ENCODE measurements at places on chromosomes 1 and 21.

GRCh38 chr1:42888013-42888633 lies 41.7 kb downstream of the ZNF691 start:
- no peak for DNase-seq

DNA sequence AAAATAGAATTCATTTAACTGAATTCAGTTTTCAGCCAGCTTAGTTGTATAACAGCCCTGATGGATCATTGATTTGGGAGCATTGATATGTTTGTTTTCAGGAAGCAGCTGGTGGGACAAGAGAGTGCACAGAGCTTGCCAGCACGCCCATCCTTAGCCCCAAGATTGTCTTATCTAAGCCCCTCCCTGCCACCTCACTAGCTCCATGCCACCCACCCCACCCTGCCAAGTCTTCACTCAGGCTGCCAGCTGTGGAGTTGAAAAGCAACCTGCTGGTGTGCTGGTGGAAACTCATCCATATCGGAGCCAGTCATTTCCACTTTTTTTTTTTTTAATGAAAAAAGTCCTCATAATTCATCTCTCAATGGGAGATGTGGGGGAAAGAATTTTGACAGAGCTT lies 11.8 kb downstream of the KIRREL1 start:
- no peak for DNase-seq

- DNase-seq, result no peak
These were observed 38.1 kb downstream of the TRIM62 start for GRCh38 chr1:33143698-33144097.

GRCh38 chr1:84299536-84300170 lies 1.9 kb upstream of the SAMD13 start:
- no peak for DNase-seq

DNA sequence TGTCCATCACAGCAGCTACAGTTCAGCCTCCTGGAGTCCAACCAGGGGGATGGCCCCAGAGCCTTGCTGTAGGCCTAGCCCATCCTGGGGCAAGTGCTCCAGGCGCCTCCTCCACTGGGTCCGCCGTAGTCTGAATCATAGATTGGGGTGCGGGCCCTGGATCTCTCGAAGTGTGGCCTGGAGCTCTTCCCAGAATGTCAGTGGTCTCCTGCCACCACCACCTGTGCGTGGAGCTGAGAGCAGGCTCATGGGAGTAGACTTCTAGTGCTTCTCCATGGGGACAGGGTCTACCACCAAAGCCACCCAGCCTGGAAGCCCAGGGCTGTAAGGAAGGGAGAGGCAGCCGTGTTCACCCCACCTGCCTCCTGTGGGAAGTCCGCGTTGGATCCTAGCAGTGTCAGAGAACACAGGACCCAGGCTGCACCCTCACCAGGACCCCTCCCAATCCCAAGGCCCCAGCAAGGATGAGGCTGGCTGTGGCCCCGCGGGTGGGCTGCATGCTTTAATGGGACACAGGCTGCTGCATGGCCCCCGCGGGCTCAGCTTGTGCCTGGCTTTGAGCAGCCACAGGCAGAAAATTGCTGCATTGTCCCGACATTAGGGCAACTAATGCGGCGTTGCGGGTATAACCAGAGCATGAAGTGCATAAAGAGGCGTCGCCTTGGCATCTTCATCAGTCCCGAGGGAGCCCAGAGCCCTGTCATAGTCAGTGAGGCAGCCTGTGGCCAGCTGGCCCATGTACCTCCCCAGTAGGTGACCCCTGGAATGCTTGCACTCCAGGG lies 735 bp upstream of the HES3 start:
- no peak for DNase-seq

- DNase-seq, result no peak
These were observed 57.9 kb downstream of the MIER1 start for GRCh38 chr1:66982561-66983260.

DNA sequence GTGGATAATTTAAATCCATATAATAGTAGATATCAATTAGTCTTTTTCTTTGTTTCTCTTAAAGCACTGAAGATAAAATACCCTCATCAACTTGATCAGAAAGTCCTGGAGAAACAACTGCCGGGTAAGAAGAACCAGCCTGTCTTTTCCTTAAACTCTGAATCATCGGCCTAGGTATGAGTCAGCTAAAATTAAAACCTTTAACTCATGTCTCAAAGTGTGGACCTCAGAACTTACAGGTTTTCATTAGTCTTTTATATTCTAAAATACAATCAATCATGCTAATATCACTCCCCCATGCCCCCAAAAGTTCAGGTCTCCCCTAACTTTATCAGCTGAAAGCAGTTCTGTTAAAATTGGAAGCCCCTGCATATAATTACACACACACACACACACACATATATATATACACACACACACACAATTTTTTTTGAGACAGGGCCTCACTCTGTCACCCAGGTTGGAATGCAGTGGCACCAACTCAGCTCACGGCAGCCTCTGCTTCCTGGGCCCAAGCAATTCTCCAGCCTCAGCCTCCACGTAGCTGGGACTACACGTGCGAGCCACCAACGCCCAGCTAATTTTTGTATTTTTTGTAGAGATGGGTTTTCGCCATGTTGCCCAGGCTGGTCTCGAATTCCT lies 61.3 kb downstream of the B3GALNT2 start:
- DNase-seq, result no peak

DNA sequence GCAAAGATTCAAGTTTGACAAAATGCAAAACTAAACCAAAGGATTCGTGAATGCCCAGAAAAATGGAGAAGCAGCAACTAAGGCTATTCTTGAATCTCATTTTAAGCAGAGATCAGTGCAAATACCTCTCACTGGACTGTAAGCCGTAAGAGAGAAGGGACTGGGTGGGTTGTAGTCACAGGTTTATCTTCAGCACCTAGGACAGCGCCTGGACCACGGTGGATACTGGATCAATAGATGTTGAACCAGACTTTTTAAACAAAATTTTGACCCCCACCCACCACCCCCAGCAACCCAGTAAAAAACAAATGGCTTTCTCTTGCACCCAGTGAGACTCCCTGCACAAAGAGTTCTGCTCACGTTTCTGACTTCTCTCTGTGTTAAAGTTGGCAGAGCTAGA lies 347.1 kb downstream of the AJAP1 start:
- peak; percentile 49 for DNase-seq

DNA sequence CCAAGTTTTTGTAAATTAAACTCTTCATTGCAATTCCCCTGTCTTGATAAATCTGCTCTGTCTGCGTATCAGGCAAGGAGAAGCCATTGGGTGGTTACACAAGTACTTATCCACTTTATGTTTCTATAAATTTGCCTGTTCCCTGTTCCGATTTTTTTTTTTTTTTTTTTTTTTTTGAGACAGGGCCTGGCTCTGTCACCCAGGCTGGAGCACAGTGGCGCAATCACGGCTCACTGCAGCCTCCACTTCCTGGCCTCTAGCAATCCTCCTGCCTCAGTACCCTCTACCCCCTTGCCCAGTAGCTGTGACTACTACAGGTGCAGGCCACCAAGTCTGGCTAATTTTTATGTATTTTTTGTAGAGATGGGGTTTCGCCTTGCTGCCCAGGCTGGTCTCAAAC lies 11.1 kb upstream of the CSRP1 start:
- DNase-seq, result no peak

- no peak for DNase-seq
These were observed 1.3 kb downstream of the TAF5L start for GRCh38 chr1:229624521-229625070.

- no peak for DNase-seq
These were observed 648.9 kb downstream of the KIF26B start for GRCh38 chr1:245803666-245804037.

GRCh38 chr1:93611668-93612067 lies 70.0 kb downstream of the BCAR3 start:
- no peak for DNase-seq

DNA sequence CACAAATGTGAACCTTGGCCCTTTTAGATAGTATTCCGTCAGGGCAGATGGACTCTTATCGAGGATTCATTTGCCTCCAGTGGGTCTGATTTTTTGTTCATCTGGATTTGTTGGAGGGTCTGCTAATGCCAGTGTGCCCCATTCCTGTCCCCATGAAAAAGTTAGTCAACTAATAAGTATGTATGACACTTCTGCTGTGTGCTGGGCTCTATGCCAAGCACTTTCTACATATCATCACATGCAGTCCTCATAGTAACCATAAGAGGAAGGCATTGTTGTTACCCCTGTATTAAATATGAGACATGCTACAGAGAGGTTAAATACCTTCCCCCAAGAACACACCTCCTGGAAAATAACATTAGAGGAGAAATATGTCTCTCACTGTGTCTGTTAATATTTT lies 46.6 kb upstream of the MAB21L3 start:
- no peak for DNase-seq

DNA sequence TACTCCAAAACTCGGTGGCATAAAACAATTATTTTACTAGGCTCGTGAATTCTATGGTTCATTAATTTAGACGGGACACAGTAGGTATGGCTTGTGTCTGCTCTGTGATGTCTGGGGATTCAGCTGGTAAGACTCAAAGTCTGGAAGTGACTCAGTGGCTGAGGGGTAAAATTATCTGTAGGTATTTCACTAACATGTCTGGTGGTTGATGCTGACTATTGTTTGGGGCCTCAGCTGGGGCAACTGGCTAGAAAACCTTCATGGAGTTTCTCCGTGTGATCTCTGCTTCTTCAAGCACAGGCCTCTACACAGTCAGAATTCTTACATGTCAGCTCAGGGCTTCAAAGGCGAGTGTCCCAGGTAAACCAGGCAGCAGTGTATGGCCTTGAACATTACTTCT lies 41.2 kb upstream of the KLF17 start:
- DNase-seq, result no peak

DNA sequence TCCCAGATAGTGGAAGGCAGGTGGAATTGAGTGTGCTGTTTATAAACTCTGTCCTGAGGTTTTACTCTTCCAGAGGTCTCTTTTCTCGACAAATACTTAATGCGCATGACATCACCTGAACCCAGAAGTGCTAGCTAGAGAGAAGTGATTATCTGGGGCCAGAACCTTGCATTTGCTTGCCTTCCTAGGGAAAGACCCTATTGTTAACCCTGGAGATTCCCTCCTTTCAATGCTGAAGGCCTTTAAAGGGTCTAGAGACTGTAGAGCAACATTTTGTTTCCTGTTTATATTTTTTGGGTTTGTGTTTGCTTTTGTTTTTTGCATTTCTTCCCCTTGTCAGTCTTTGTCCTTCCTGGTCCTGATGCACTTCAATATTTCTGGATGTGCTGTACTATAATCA lies 36.2 kb downstream of the ATP2B4 start:
- no peak for DNase-seq

DNA sequence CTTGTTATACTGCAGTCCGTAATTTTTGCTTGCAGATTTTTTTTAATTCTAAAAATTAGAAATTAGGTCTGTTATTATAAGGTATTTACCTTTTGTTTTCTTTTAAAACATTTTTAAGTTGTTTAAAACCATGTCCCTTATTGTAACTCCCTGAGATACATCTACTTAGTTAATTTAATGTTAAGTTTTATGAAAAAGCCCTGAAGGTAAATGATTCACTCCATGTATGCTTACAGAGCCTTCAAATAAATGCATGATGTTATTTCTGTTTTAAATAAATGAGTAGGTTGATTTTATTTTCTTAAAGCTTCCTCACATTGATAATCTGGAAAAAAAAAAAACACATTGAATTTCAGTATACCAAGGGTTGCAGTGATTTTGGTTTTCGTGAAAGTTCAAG lies 7.5 kb downstream of the SRSF11 start:
- DNase-seq, result no peak

GRCh38 chr1:28530456-28530855 lies 22.4 kb upstream of the TRNAU1AP start:
- DNase-seq, result no peak

GRCh38 chr1:67892476-67893125 lies 59.3 kb upstream of the GNG12 start:
- DNase-seq, result no peak

- DNase-seq, result no peak
These were observed 26.6 kb downstream of the C8B start for GRCh38 chr1:56939209-56939608.

- no peak for DNase-seq
These were observed 113.4 kb downstream of the NGF start for GRCh38 chr1:115224636-115225035.

- no peak for DNase-seq
These were observed 27.0 kb upstream of the TMEM39B start for GRCh38 chr1:32045772-32046171.

GRCh38 chr1:63888984-63889383 lies 115.2 kb downstream of the ROR1 start:
- no peak for DNase-seq

- DNase-seq, result no peak
These were observed 329.3 kb downstream of the DSCAM start for GRCh38 chr21:40517646-40518045.

GRCh38 chr1:20276485-20277159 lies 14.1 kb upstream of the VWA5B1 start:
- no peak for DNase-seq

GRCh38 chr21:15159382-15160020 lies 94.7 kb upstream of the NRIP1 start:
- DNase-seq, result no peak

GRCh38 chr21:45826676-45827301 lies 154.8 kb upstream of the COL6A1 start:
- DNase-seq, result no peak

DNA sequence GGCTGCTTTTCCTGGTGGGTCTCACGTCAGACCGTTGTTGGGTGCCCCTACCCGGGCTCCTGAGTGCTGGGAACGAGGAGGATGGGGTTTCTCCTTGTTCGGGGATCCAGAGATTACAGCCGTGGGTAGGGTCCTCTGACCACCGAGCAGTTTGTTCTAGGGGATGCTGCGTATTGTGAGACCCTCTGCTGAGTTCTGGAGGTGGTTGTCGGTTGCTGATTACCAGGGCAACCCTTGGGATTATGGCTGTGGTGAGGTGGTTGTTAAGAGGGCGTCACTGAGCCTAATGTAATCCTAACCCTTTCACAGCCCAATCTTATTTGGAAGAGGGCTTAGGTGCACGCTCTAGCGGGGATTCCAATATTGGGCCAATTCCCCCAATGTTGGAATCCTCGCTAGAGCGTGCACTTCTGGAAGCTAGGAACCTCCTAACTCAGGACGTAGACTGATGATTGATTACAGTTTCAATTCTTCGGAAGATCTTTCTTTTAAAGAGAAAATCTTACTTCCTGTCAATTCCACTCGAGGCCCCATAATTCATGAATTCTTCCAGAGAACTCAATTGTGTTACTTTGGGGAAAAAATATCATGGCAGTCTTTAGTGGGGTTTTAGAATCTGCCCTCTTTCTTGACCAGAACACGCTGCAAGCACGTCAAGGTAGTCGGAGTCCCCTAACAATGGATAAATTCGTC lies 483 bp downstream of the TCEANC2 start:
- DNase-seq, result no peak

DNA sequence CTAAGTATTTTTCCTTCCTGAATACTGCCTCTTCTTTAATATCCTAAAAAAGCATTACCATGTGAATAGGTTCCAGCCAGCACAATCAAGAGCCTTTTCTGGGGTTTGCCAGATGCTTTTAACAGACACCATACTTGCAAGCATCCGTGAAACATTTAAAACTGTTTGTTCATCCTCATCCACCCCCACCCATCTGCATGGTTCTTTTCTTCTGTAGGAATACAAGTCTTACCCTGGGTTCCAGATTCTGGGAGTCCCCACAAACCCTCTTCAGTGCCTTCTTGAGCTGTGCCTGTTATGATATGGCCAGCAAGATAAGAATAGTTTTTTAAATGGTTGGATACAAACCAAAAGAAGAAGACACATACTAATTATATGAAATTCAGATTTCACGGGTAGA lies 354.9 kb upstream of the PLXNA2 start:
- no peak for DNase-seq

GRCh38 chr1:203317429-203318228 lies 12.3 kb downstream of the BTG2 start:
- DNase-seq, result no peak

Data from neuronal stem cell (in vitro differentiated cells).